Kasumi-1 (cell line): ENCODE measurements at places on chromosomes 2 and 18.

DNA sequence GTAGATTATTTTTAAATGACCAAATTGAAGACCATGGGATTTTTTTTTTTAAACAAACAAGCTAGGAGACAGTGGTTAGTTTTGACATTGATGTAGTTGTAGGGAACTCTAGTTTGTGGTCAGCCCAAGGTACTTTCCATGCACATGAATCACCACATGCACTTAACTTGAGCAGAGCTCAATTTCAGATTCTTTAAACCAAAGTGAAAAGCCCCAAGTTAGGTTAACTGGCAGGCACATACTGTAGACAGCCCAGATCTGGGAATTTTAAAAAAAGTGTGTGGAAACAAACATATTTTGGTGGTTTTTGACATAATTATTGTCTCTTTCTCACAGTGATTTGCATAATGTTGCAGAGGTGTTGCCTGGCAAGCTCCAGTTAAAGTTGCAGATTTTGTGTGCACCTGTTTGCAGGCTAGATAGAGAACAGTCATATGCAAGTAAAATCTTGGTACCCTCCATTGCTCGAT, 88.4 kb downstream of the BCL2L11 start:
- peak; percentile 8 for DNase-seq

DNA sequence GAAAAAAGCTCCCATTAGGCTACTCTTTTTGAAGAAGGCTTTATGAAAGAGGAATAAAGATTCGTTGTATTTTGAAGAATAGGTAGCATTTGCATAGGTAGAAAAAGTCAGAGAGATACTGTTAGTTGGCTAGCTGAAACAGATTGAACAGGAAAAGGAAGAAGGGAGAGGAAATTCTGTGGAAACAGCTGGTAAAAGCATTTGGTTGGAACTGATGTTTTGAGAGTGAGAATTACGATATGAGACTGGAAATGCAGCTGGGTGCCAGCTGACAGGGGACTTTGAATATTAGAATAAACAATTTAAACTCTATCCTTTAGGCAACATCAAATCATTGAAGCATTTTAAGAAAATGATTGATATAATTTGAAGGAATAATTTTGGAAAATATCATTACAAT, 96.7 kb upstream of the CNTNAP5 start:
- DNase-seq: no peak

- no peak for DNase-seq
Measured at GRCh38 chr2:25619185-25619584, 54.2 kb downstream of the DTNB start.

- no peak for DNase-seq
Measured at GRCh38 chr2:73063909-73064875, 7.3 kb downstream of the SFXN5 start.

DNA sequence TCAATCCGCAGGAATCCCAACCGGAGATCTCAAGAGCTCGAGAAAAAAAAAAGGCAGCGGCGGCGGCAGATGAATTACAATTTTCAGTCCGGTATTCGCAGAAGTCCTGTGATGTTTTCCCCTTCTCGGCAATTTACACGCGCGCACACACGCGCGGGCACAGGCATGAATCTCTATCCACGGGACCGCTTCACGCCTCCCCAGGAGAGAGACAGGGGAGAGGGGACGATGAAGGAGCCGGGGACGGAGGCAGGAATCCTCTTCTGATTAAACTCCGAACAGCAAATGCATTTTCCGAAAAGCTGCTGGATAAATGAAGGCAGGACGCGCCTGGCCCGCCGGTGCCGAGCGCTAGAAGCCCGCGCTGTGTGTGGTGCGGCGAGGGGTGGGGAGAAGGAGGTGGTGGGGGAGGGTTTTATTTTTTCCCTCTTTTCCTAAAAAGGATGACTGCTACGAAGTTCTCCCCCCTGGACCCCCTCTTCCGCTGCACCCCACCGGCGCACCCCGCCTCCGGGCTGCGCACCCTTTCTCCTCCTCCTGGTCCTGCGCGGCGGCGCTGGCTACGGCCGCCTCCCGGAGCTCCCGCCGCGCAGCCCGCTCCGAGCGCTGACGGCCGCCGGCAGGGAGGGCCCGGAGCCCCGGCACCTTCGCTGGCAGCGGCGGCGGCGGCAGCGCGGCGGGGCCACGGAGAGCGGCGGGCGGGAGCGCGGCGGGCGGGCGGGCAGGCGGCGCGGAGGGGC, at the start of gene BCL2:
TSS of gene BCL2 (minus strand) at position 387 of the 740 bp plus-strand sequence.
- DNase-seq: peak; percentile 68

GRCh38 chr18:52700816-52701215, 360.8 kb downstream of the DCC start:
- no peak for DNase-seq

GRCh38 chr2:240794178-240794721, 25.8 kb downstream of the KIF1A start:
- no peak for DNase-seq

DNA sequence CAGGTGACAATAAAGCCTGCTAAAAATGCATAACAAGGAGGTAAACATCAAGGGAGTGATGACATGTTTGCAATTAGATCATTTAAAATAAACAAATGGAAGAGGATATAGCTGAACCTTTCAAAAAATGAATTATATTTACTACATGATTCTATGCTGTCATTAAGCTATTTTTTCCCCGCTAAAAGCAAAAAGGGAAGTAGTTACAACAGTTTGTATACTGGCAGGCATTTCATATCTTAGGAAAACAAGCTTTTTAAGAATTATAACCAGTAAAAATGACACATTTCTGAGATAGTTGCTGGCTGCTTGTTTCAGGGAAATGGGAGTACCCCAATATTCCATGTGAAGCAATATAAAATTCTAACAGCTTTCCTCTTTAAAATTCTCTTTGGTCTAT, 89.1 kb upstream of the ITGB6 start:
- DNase-seq: no peak

GRCh38 chr2:68089961-68090360, 27.2 kb upstream of the C1D start:
- DNase-seq: no peak

GRCh38 chr2:157822993-157823392, 53.1 kb downstream of the ACVR1 start:
- DNase-seq: no peak

GRCh38 chr2:65033178-65033577, 23.0 kb upstream of the CEP68 start:
- DNase-seq: peak; percentile 58

DNA sequence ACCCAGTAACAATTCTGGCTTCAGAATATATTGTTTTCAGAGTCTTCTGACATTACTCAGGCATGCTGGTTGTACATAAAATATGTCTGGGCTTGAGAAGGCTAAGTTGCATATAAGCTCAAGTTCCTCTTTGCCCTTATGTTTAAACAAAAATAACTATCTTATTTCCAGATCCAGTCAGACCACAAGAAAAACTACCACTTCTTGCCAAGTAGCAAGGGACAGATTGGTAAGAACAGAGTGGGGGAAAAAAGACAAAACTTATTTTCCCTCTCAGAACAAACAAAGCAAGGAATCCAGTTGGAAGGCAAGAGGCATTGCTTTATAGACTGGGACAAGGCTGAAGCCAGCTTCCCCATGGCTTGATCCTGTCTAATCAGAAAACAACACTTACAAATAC, 1036.7 kb upstream of the CELF4 start:
- DNase-seq: peak; percentile 48

GRCh38 chr2:160703648-160704585, 210.3 kb upstream of the RBMS1 start:
- peak; percentile 92 for DNase-seq

DNA sequence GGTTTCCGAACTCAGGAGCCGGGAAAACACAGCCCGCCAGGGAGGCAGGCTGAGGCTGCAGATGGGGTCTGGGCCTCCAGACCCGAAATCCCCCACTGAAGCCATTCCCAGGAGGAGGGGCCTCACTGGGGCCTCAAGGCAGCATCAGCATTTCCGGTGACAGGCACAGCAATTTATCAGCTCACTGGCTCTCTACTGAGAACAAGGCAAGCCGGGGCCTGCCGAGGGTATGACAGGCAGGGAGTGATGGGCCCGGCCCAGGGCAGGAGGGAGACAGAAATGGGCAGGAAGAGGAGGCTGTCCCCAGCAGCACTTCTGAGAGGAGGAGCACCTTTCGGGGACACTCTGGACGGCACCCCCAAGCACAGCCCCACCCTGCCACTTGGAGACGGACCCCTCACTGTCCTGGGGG, 12.5 kb downstream of the SDC1 start:
- DNase-seq: no peak

- no peak for DNase-seq
Measured at GRCh38 chr2:200467806-200468681, 41.8 kb downstream of the KCTD18 start.

DNA sequence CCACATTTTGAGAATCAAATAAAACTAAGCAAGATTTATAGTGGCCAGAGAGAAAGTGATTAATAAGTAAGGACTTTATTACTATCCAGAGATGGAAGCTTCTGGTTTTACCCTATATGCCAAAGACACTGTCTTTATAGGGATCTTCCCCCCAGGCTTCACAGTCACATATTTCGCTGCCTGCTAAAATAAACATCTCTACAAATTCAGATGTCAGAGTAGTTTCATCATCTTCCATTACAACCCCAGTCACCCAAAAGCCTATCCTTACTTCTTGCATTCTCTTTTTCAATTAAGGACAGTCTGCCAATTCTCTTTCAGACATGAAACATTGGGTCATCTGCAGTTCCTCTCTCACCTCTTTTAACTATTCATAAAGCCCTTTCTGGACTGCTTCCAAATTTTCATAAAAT, 28.3 kb downstream of the CREB1 start:
- DNase-seq: no peak

- no peak for DNase-seq
Measured at GRCh38 chr2:9811679-9812511, 31.4 kb upstream of the TAF1B start.

DNA sequence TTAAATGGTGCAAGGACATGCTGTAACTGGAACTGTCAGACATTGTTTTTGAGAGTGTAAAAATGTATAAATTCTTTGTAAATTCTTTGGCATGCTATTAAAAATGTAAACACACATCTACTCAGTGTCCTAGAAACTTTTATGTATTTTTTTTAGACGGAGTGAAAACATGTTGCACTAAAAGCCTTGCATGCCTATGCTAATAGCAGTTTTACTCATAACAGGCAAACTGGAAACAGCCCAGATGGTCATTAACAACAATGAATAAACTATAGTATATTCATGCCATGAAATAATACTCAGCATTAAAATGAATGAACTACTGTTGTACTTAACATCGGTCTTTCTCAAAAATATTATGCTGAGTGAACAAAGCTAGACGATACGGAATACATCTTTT, 954.8 kb upstream of the DDX18 start:
- DNase-seq: no peak

DNA sequence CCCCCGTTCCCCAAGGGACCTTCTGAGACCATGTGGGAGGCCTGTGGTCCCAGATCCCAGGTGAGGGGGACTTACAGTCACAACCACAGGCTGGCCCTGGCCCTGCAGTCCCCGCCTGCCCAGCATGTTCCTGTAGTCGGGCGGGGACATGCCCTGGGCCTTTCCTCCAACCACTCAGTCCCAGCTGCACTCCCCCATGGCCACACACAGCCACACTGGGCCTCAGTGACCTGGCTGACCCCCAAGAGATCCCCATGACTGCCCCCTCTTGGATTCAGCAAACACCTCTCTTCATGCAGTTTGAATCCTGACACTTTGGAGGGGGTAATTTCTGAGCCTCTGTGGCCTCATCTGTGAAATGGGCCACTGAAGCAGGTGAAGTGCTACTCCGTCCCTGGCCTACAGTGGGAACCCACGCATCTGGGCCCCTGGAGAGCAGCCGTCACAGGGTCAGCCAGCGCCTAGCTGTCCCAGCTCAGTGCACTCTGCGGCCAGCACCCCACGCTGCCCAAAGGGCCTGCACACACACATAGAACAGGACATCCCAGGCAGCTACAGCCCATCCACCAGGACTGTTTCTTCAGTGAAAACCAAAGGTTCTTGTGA, 12.7 kb upstream of the ARHGEF4 start:
- no peak for DNase-seq

DNA sequence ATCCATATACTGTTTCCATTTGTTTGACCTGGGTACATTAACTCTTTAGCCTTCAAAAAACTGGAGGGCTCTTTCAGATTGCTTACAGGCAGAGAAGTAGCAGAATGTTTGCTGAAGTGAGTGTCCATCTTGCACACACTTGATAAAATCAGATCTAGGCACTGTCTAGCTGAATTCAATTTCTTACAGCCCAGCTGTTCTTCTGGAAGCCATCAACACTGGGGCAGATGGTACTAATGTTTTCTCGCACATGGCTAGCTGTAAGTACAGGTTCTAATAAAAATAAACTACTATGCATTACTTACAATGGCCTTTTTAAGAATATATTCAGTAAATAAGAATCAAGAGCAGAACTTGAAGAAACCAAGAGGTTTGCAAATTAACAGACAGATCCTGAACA, 175.9 kb downstream of the NBAS start:
- no peak for DNase-seq

- DNase-seq: no peak
Measured at GRCh38 chr2:218858671-218859555, 692 bp upstream of the WNT6 start.

DNA sequence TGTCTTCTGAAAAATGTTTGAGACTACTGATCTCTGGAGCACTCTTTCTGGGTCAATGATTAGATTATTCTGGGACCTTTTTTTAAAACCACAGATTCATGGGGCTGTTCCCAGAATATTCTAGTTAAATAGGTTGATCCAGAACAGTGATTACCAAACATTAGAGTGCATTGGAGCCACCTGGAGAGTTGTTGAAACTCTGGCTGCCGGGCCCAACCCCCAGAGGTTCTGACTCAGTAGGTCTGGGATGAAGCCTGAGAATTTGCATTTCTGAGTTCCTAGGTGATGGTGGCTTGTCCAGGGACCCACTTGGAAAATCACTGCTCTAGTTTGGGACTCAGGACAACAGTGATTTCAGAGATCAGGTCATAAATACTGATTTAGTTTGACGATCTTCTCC, 197.3 kb downstream of the PTPRM start:
- no peak for DNase-seq

GRCh38 chr2:1817256-1818051, 73.1 kb upstream of the PXDN start:
- no peak for DNase-seq
